ENCODE measurements at places on chromosomes 7 and 10.

DNA sequence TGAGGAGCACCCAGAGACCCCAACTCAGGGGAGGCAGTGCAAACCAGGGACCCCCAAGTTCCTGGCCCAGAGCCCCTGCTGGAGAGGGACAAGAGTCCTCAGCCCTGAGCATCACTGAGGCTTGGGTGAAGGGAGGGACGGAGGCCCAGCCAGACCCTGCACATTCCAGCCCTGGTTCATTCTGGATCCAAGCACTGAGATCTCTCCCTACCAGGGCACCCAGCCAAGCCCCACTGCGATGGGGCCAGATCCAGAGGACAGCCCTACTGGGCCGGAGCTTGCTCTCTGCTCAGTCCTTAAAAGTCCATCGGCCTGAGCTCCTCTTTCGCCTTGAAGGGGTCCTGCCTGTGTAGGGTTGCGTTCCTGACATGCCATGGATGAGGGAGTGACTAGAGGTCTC lies 40.5 kb upstream of the RABGEF1 start:
- no peak for DNase-seq

DNA sequence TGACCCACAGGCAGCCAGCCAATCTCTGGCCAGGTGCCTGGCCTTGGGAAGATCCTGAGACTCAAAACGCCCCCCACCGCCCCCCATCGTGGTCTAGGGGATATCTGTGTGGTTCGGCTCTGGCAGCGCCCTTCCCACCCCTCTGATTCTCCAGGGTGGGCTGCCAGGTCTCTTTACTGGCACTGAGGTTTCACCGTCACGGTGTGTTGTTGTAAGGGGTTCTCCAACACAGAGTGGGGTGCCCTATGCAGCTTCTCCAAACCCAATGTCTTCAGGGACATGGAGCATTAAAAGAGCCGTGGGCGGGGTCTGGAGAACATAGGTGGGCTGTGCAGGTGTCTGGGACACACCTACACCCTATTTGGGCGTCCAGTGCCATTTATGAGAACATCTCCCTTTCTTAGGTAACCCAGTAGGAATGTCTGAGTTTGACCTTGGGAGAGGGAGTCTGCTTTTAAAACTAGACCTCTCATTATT lies 1.5 kb downstream of the MAFK start:
- no peak for DNase-seq

- no peak for DNase-seq
These were observed 21.9 kb upstream of the CABCOCO1 start for GRCh38 chr10:61640856-61641255.

GRCh38 chr7:26376175-26376917 lies 84.7 kb downstream of the SNX10 start:
- DNase-seq: peak; percentile 20

DNA sequence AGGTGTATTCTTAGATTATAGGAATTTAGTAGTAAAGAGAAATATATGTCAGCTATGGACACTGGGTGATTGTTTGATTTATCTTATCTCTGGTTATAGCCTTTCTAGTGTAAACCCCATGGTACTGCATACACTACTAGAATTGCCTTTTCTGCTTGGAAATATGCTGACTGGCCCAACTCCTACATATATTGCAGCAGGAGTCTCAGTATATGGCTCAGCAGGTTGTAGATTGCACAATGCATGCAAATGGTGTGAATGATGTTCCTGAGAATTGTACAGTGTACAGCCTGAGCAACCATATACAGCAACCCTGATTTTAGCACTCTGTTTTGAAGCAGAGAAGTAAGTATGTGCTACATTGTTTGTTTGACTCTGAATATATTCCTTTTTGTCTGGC lies 153.4 kb upstream of the NPY start:
- no peak for DNase-seq

- no peak for DNase-seq
These were observed 3.4 kb downstream of the GPR15LG start for GRCh38 chr10:84176836-84177474.

DNA sequence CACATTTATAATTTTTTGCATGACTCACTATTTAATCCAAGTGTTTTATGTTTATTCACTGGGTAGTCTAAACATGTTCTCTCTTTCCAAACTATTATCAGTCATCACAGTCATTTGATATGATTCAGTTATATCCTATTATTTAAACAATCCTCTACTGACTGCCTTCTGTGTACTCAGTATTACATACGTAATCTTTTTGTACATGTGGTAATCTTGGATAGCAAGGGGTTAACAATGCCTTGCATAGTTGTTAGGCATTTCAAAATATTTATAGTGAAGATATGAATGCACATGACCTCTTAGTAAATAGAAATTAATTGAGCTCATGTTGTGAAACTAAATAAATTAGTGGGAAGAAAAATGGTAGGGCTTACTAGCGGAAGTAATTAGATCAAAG lies 379.4 kb upstream of the KIAA1217 start:
- DNase-seq: no peak

GRCh38 chr10:7601023-7601656 lies 65.6 kb downstream of the ITIH5 start:
- no peak for DNase-seq

DNA sequence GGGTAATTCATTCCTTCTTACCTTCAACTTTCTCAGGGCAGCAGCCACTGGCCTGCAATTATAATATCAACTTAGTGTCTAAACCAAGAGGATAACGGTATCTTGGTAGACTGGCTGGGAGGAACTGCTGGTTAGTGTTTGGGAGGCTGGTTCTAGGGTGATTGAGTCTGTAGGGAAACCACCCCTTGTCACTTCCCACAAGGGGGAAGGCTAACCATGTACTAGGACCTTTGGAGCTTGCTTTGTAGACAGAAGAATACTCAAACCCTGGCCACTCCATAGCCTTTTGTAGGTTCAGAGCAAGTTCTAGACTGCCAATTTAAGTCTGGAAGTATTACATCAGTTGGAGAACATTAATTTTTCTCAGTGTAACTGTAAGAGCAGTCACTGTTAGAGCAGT lies 51.3 kb downstream of the NHLRC2 start:
- no peak for DNase-seq

- DNase-seq: peak; percentile 28
These were observed 57.6 kb upstream of the EZH2 start for GRCh38 chr7:148941598-148942275.

GRCh38 chr7:138245682-138246081 lies 169.4 kb downstream of the AKR1D1 start:
- no peak for DNase-seq

GRCh38 chr7:57198801-57199200 lies 66.6 kb upstream of the ZNF479 start:
- DNase-seq: no peak

GRCh38 chr10:96255549-96256333 lies 15.6 kb downstream of the BLNK start:
- DNase-seq: no peak

- no peak for DNase-seq
These were observed 175.4 kb upstream of the AKR1E2 start for GRCh38 chr10:4650582-4650981.

DNA sequence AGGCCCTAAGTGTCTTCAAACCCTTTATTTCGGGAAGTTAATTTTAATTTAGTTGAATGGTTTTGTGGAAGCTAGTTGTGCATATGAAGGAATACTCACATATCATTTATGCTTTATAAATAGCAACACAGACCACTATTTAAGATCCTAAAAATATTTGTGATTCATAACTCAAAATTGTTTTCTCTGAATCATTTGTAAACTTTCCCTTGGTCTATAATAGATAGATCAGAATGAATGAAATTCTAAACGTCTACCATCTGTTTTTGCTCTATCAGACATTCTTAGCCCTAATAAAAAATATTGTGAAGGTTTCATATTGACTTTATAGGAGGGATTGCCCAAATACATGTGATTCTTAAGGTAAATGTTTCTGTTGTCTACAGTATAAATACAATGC lies 43.5 kb downstream of the LOXL4 start:
- DNase-seq: no peak

DNA sequence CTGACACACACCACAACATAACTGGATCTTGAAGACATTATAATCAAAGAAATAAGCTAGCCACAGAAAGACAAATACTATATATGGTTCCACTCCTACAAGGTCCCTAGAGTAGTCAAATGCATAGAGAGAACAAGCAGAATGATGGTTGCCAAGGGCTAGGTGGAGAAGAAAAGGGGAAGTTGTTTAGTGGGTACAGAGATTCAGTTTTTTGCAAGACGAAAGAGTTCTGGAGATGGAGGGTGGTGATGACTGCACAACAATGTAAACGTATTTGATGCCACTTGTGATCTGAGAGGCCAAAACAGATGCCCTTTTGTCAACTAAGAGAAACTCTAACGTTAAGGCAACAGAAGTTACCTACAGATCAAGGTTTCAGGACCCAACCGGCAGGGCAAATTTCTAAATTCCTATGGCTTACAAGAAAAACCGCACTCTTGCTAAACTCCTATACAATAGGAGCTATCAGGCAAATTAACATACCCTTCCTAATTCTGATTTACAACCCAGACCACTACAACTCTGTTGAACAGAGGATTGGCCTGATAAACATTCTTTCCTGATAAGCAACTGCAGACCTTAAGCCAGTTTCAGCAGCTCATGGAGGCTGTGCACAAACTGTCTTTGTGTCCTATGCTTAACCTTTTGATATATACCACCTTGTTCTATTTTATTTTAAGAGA lies 69.0 kb downstream of the FAM107B start:
- no peak for DNase-seq

Data from activated CD8-positive, alpha-beta memory T cell treated with anti-CD3 and anti-CD28 coated beads for 1 hour (primary cell).